ENCODE measurements at places on chromosomes 6 and 20.

- no peak for DNase-seq
These were observed 639 bp upstream of the CD24 start for GRCh38 chr6:106974999-106975737.

- no peak for DNase-seq
These were observed 190.8 kb downstream of the TBC1D32 start for GRCh38 chr6:121143476-121143875.

GRCh38 chr6:101770116-101770515 lies 376.6 kb downstream of the GRIK2 start:
- no peak for DNase-seq

- no peak for DNase-seq
These were observed 7.6 kb downstream of the RIPOR2 start for GRCh38 chr6:24927985-24928745.

DNA sequence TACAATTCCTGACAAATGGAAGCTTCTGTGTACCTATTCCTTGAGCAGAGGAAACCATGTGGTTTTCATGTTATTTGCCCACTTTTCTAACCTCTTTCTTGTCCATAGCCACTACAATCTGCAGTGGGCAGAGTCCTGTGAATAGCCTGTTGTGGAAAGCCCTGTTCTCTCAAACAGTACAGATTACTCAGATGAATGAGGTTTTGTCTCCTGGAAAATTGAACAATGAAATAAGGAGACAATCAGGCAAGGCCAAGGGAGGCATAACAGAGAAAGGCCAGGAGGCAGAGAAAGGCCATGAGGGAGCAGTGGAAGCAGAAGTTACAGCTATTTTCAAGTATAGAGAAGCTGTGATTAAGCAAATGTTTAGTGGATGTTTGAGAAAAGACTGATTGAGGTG lies 189.3 kb downstream of the GRIK2 start:
- no peak for DNase-seq

GRCh38 chr20:47317127-47317895 lies 39.2 kb downstream of the ZMYND8 start:
- DNase-seq, result no peak

GRCh38 chr6:26269531-26270485 lies 95.2 kb upstream of the BTN3A2 start:
- DNase-seq, result no peak

DNA sequence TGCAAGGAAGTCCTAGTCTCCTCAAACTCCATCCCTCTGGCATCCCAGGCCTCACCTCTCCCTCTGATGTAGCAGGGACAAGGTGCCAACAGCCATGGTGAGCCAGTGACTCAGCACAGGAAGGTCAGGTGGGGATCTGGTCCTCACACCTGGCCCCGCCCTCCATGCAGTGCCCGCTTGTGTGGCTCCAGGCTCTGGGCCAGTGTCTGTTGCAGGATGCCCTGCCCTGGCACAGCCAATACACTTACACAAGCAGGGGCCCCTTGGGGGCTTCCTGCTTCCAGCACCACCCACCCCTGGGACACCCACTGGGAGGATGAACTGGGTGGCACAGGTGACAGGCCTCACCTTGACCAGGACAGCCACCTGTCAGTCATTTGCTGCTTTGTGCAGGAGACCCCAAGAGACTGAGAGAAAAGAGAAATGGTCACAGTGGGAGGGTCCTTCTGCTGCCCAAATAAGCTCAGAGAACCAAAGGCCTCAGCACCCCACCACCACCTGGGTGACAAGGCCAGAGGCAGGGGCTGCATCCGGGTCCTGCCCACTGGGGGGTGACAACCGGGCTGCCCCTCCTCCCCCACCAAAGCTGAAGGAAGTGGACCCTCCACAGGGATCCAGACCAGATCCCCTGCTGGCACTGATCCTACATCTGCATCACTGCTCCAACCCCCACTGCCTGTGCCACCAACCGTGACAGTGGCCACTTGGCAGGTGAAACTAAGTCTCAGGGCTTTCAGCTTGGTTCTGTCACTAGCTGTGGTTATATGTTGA lies 658.8 kb upstream of the DEFB115 start:
- no peak for DNase-seq

GRCh38 chr6:37125774-37126492 lies 44.0 kb upstream of the PIM1 start:
- no peak for DNase-seq

GRCh38 chr20:37850724-37851355 lies 52.1 kb upstream of the VSTM2L start:
- no peak for DNase-seq
